ENCODE measurements at places on chromosomes 7 and 10. TPM values are rescaled to one million over a fixed set of nuclear protein-coding genes. Genes with fewer than 3 reads are reported as not detected.

Gene SPRN
- total RNA-seq = 0.13 TPM

Gene ZNF485
- total RNA-seq = 1.2 TPM

Gene GPER1
- 0.25 TPM for total RNA-seq

Gene SYNPO2L
- total RNA-seq = not detected

Gene STYXL1
- total RNA-seq = 24.3 TPM

Gene CRPPA
- total RNA-seq = 2.9 TPM

DNA sequence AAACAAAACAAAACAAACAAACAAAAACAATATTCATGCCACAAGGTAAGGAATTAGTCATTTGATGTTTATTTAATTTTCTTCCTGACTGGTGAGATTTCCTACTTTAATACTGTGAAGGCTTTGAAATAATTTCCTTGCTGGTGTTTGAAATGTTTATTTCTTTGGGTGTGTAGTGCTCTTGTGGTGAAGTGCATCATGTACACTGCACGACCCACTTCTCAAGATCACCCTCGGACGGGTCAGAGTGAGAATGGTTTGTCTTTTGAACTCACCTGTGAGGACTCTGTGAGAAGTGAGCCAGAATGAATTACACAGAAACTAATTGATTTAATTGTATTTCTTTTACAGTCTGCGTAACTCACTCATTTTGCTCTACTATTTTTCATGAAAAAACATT, 1211.5 kb downstream of the SORCS1 start:
- no peak for DNase-seq

- DNase-seq = no peak
These were observed 130.1 kb downstream of the MALRD1 start for GRCh38 chr10:19178675-19179074.

DNA sequence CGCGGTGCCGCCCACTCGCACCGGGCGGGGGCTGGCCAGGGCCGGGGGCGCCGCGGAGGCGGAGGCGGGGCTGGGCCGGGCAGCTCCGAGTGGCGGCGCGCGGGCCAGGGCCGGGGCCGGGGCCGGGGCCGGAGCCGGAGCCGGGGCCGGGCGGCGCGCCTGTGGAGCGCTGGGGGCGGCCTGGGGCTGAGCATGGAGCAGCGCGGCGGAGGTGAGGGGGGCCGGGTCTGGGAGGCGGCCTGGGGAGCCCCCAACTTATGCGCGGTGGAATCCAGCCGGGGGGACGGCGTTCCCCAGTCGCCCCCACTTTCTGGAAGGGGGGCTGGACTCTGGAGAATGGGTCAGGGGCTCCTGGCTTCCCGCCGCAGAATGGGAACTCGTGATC, at the start of gene LZTS2:
Gene LZTS2, plus strand, starts transcription at position 67 of the 385 bp plus-strand sequence. CDS start 2,731 bp downstream, outside the sequence.
- no peak for DNase-seq

GRCh38 chr10:78776756-78777155, 292.0 kb upstream of the ZMIZ1 start:
- DNase-seq = no peak

GRCh38 chr10:1374511-1375345, 318.5 kb downstream of the WDR37 start:
- DNase-seq = no peak

DNA sequence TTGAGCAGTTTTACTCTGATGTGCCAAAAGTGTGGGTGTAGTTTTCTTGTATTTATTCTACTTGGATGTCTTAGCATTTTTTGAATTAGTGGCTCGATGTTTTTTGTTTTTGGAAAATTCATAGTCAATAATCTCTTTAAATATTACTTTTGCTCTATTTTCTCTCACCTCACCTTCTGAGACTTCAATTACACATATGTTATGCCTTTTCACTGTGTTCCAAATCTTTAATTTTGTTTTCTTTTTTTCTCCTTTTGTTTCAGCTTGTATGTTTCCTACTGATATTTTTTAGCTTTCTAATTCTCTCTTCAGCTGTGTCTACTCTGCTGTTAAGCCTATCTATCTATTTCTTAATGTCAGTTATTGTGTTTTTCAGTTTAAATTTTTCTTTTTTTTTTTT, 69.5 kb downstream of the ZNF503 start:
- DNase-seq = no peak

GRCh38 chr10:121057269-121057668, 206.1 kb downstream of the WDR11 start:
- no peak for DNase-seq

GRCh38 chr10:87863053-87863943, at the start of the genes KLLN and PTEN:
Gene KLLN, minus strand, starts transcription at chr10:87863533. Its CDS starts 1,046 bp downstream, at chr10:87862487.
Gene PTEN, plus strand, starts transcription at chr10:87863625. Its CDS starts 845 bp downstream, at chr10:87864470.
- peak; percentile 89 for DNase-seq

Data from endothelial cell of umbilical vein (primary cell).